Epithelial cell of prostate (primary cell): ENCODE measurements at places on chromosomes 12 and 14.

DNA sequence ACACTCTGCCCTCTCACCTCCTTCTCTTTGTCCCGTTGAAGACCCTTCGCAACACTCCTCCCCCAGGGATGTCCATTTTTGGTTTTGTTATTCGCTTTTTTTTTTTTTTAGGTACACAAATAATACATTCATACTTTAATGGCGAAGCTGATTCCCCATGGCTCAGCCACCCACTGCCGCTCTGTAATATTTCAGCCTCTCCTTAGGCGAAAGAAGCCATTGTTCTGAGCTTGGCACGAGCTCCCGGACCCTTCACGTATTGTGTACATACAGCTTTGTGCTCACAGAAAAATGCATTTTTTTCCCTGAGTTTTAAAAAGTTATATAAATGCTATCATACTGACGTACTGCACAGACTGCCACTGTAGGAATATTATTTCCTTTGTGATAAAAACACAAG, 115.0 kb downstream of the TMEM132C start:
- no peak for DNase-seq

GRCh38 chr14:34003691-34004090, 52.8 kb upstream of the EGLN3 start:
- DNase-seq: no peak

- no peak for DNase-seq
Observed at GRCh38 chr14:83461521-83461920, 1927.9 kb upstream of the SEL1L start.

- DNase-seq: no peak
Observed at GRCh38 chr14:94120667-94121340, 8.6 kb downstream of the IFI27L2 start.

DNA sequence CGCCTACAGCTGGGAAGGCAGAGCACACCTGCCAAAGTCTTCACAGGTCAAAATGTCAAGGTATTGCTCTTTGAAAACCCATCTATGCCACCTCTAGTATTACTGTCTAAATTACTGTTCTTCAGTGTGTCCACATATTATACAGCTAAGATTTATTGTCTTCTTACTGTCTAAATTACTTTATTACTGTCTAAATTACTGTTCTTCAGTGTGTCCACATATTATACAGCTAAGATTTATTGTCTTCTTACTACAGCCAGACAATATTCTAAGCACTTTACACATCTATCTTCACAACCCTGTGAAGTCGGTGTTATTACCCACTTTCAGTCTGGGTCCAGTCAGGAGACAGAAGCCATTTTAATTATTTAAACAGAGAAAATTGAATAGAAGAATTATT, 173.9 kb downstream of the MYRFL start:
- DNase-seq: no peak

DNA sequence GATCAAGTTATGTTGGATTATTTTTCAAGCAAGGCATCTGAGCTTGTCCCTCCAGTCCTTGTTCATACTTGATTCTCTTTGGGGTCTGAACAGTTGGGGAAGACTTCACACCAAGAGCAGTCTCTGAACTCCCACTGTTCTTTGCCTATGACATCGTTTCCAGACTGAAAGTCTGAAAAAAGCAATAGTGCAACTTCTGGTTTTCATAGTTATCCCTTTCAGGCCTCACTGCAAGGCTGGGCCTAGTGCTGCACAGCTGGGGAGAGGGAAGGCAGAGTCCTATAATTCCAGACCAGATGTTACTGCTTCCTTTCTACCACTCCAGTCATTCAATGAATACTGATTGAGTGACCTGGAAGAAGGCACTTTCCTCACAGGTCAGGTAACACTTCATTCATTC, 187.1 kb upstream of the CCND2 start:
- no peak for DNase-seq

DNA sequence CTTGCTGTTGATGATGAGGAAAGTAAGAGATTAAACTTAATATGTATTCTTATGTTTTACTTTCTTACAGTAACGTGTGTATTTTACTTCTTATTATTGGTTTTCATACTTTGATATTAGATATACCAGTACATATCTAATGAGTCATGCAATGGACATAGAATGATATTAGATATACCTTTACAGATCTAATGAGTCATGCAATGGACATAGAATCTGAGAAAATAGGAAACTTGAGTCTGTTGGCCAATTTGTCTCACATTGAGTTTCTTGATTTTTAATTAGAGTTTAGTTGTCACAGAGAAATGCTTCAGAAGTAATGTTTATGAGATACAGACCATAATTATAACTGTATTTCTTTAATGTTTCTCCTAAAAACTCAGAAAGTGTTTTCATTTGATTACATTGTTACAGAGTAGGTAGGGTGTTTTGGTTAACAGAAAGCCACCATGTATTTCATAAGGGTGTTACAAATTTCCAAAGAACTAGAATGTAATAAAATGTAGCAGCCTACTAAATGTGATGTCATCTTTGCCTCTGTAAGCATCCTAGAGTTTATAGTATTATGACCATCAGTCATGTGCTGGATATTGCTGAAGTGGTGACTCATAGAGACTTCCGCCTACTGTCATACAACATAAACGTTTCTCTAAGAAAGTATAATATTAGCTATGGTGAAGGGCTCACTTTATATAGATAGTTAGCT, 3.0 kb downstream of the GAS2L3 start:
- DNase-seq: peak; percentile 70

DNA sequence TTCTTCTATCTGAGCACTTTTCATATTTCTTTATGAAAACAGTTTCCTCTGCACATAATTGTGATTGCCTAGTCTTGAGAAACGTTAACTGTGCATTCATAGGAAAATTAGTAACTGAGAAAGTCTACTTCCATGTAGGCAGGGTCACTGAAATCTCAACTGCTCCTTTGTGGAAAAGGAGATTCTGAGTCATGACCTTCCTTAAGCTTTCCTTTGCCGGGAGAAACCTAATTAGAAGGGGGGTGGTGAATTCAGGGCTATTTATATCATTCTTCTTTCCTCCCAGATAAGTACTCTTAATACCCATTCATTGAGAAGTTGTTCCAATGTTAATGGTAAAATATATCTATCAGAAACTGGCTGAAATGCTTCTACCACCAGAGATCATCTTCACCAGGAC, 751.0 kb upstream of the TMEM132C start:
- DNase-seq: no peak

DNA sequence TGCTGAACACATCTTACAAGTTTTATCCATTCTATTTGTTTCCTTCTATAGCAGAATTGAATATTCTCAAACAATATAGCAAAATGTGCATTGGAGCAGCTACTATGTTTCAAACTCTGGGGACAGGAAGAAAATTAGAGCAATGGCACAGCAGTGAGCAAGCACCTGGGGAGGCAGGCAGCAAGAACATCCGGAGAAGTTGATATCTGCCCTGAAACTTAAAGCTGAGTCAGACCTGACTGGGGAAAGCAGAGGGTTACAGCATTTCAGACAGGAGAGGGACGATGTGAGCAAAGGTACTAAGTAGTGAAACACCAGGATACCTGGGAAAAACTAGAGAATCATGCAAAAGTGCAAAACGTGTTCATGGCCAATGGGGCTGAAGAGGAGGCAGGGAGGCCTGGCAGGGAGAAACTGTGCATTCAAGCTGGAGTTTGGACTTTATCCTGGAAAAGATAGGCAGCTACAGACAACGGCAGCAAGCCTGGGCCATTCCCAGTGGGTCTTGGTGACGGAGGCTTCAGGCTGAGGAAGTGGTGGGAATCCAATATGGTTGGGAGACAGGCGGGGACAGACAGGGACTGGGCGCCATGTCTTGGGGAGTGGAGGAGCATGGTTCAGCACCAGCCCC, 118.0 kb upstream of the CDKN3 start:
- no peak for DNase-seq

GRCh38 chr14:100536721-100537445, 50.3 kb downstream of the BEGAIN start:
- no peak for DNase-seq

- no peak for DNase-seq
Observed at GRCh38 chr12:92961949-92962348, 32.9 kb upstream of the EEA1 start.

DNA sequence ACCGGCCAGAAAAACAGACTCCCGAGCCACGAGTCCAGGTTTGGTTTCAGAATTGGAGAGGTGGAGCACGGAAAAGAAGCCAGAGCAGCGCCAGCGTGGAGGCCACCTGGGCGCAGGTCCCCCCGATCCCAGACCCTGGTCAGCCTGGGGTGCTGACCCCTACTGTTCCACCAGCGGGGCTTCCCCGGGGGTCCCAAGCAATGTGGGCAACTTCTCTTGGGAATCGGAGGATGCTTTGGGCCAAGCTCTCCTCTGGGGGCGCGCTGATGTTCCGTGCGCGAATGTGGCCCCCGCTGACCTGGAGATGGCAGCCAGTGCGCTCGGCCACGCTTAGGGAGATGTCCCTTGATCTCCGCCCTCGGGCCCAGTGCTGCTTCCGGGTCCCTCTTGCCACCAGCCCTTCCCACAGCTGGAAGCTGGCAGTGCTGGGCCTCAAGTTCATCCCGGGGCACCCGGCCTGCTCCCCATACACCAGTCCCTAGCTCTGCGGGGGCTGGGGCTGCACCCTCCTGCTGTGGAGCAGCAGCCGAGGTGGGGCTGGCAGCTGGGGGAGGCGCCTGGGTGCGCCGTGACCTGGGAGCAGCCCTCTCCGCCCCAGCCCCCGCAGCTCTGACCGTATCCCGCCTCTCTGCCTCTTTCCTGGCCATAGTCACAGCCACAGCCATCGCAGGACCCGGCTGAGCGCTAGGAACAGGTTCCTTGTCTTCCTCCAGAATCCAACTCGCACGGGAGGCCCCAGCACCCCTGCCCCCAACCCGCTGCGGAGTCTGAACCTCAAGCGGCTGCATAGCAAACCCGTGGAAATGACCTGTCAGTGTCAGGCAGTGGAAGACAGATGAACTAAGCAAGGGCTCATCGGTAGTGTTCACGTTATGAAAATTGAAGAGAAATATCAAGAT, 91.2 kb downstream of the RCOR1 start:
- DNase-seq: no peak

DNA sequence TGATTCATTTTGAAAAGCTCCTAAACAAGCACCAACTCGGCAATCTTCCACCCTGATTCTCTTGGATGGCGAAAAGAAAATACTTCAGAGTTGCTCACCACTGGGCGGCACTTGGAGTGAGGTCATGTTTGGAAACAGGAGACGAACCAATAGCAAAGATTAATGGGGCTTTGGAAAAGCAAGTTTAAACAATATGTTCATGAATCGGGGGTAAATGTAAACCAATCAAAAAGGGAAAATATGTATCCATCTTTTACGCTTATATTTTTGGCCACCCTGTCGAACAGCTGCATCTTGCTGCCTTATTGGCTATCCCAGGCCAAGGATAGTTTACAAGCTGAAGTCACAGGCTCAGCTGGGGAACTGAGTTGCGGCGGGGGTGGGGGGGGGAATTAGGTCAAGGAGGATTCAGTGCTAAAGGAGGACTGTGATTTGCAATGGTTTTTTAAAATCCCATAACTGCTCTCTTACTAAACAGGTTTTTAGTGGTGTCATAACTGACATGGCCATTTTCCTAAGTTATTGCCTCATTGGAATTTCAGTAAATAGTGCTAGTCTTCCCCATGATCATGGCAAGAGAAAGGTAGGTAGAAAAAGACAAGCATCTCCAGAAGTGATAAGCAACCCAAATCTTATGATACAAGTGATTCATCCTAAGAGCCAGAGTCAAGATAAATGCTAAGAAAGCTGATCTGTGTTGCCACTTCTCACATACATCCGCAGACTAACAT, 210.6 kb downstream of the PHLDA1 start:
- peak; percentile 70 for DNase-seq

- no peak for DNase-seq
Observed at GRCh38 chr14:76975051-76975450, 53.5 kb downstream of the IRF2BPL start.

DNA sequence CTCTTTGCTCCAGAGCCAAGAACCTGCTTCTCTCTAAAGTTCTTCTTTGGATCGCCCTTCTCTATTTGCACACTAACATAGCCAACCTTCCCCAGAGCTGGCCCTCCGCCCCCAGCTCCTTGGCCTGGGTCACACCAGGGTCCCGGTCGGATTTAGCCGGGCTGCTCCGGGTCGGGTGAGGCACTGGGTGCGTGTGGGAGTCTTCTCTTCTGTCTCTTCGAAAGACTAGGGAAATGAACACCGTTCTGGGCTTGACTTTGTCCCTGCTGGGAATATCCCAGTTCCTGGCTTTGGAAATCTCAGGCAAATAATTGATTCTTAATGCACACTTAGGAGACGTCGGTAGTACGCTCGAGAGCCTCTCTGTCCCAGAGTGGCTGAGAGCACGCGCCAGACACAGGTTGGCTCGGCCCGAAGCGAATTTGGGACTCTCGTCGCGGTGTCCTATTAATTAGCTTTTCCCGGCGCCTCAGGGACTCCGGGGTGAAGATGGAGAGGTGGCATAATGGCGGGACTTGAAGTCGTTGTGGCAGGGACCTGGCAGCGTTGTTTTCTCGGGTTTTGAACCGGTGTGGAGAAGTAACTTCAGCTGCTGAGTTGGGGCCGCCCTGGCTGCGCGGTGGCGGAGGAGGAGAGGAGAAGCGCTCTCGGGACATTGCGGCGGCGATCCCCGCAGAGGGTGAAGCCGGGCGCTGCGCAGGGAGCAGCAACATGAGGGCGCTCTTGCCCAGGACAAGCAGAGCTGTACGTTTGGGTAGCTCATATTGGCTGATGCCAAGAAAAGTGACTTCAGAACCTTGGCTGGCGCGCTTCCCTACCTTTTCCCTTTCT, 7.5 kb downstream of the FOXG1 start:
- DNase-seq: no peak
